ENCODE measurements at places on chromosomes 2 and 18.

- DNase-seq = no peak
Observed at GRCh38 chr2:134208825-134209224, 45.0 kb upstream of the MGAT5 start.

GRCh38 chr2:121356058-121356640 is 71.1 kb upstream of the TFCP2L1 start:
- peak; percentile 53 for DNase-seq

GRCh38 chr18:13309748-13310670 is 91.4 kb downstream of the LDLRAD4 start:
- DNase-seq = no peak

DNA sequence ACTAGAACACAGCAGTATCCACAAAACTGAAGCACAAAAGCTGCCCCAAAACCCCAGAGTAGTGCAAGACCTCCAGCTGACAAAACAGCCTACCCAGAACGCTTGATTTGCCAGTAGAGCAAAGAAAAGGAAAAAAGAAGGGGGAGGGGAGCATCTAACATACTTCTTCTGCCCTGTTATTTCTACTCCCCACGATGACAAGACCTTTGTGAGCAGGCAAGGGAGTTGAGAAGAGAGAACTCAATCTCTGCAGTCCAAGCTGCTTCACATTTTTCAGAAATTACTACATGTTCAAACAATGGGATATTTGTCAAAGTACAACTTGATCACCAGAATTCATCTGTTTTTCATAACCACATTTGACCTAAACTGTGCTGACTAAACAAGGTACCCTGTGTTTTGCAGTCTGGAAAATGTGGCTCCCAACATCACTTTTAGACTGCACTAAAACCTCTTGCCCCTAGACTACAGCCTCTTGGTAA is 286.7 kb downstream of the EXOC6B start:
- no peak for DNase-seq

GRCh38 chr2:204339212-204339715 is 206.0 kb upstream of the PARD3B start:
- no peak for DNase-seq
